Psoas muscle (tissue), 8 donors: ENCODE measurements at places on chromosomes 11 and 22. TPM values are rescaled to one million over a fixed set of nuclear protein-coding genes. Genes with fewer than 3 reads are reported as not detected.
A peak's percentile ranks its signal among the peaks of the same experiment; 100 is the strongest.

OR2AT4 gene
- total RNA-seq: not detected

CNGA4 gene
- total RNA-seq: not detected

HBB gene
- total RNA-seq: 67.5 TPM

DNA sequence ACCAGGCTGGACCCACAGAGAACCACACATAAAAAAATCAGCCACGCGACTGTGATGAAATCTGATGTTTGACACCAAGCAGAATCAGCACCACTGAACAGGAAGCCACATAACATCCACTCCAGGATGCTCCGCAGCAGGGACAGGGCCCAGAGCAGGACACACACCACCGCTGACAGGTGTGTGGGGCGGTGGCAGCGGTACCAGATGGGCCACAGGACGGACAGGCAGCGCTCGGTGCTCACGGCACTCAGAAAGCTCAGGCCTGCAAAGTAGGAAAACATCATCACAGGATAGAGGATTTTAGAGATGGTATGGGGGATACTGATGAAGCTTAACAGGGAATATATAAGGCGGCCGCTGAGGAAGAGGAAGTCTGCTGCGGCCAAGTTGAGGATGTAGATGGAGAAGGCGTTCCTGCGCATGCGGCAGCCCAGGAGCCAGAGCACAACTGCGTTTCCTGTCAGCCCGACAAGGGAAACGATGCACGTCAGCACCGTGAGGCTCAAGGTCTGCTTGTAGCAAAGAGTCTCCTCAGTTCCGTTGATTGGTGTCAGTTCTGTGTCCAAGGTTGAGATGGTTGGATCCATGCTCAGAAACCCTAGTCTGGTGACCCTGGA, 4.9 kb downstream of the MRGPRX1 start:
- no peak for DNase-seq

PEX16 gene
- total RNA-seq: 15.2 TPM

DNA sequence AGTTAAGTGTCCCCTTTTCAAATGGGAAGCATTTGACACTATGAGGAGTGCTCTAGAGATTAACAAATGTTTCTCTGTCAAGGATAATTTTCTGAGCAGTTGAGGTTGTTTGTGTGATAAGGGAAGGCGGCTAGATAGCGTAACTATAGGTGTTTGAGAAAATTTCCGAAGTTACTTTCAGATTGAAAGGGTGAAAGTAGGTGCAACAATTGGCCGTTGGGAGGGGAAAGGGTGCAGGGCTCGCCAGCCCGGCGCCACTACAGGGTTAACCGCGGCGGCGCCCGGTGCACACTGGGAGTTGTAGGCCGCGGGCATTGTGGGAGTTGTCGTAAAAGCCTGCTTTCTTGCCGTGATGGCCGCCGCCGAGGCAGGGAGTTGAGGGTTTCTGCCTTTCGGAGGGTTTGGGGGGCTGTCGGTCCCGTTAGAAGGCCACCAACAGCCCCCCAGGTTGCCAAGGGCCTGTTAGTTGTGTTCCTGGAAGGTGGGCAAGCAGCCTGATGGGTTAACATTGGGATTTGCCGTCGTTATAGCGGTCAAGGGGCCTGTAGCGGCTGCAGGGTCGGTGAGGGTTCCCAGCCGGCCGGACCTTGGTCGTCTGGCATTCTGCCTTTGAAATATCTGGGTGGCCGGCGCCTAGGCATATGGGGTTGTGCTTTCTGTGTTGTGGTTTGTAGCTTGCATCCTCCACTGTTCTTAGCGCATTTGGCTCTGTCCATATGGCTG, 36.5 kb upstream of the HSD17B12 start:
- DNase-seq: peak; percentile 92

- no peak for DNase-seq
Observed at GRCh38 chr11:125464270-125464662, 31.8 kb downstream of the FEZ1 start.

- DNase-seq: no peak
Observed at GRCh38 chr22:26367402-26368245, 61.4 kb upstream of the ASPHD2 start.

TRIM6 gene
- 0.78 TPM for total RNA-seq

- DNase-seq: no peak
Observed at GRCh38 chr11:61280883-61281580, 14.1 kb downstream of the VWCE start.

GRCh38 chr11:102385085-102386007, 38.3 kb downstream of the BIRC2 start:
- no peak for DNase-seq

CHRNA10 gene
- total RNA-seq: 1.4 TPM

GRCh38 chr11:93089474-93090102, 108.2 kb downstream of the SLC36A4 start:
- DNase-seq: no peak

DNA sequence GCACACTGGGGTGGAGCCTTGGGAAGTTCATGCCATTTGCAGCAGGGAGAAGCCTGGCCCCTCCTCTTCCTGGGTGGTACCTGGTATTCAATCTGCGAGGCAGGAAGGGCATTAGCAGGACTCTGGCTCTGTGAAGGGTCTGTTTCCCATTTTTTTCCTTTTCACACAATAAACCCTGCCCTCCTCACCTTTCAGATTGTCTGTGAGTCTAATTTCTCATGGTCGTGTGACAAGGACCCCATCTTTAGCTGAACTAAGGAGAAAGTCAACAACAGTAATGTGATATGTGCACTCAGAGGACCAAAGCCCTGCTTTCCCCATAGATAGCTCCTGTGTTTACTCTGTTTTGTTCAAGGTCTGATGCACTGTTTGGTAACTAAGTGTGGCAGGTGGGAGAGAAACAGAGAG, 26.6 kb upstream of the CASP4 start:
- no peak for DNase-seq

- no peak for DNase-seq
Observed at GRCh38 chr11:69705901-69706787, 2.3 kb upstream of the FGF19 start.

PTGDR2 gene
- 0.53 TPM for total RNA-seq

OR10V1 gene
- total RNA-seq: not detected

DNA sequence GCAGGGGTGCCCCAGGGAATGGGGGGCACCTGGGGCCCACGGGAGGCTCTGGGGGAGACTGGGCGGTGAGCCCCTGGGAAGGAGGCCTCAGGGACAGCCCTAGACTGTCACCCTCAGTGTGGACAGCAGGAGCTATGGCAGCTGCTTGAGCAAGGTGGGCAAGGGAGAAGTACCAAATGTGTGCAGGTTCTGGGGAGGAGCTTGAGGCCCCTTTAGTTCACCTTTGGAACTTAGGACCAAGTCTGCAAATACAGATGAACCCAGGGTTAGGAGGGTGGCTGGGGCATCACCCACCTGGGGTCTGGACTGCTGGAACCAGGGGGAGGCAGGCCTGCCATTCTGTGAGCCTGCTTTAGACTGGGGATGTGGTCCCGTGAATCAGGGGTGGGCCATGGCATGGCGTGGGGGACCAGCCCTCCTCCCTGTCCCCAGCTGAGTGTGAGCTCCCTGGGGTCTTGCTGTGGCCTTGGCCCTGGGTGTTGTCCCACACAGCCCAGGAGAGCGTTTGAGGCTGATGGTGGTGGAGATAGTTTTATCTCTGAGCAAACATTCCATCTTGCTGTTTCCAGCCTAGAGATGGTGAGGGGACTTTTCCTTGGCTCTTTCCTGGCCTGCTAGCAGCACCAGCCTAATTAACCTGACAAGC, 122.3 kb downstream of the KCNQ1 start:
- peak; percentile 34 for DNase-seq

DNA sequence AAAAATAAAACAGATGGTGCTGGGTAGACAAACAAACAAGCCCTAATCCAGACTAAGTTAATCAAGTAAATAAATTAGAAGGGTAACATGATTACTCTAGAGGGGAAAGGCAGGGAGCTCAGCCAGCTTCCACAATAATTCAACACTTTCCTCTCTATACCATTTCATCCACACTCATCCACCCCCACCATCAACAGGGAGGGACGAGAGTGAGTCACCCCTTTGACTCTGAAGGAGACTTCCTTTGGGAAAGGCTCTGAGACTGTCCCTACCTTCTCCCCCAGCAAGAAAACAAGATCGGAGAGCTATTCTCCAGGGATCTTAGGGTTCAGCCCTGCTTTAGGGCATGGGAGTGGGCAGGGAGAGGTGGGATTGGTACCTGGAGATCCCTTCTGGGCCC, 33.1 kb downstream of the TRIM66 start:
- DNase-seq: no peak

GRCh38 chr11:47257517-47258316, at the start of gene NR1H3:
NR1H3 (plus strand) TSS chr11:47257996; CDS start chr11:47259217, 1,221 bp downstream.
- peak; percentile 84 for DNase-seq

- no peak for DNase-seq
Observed at GRCh38 chr11:46099963-46100316, 21.3 kb downstream of the PHF21A start.

- no peak for DNase-seq
Observed at GRCh38 chr11:76379807-76380158, 1.1 kb downstream of the THAP12 start.

DNA sequence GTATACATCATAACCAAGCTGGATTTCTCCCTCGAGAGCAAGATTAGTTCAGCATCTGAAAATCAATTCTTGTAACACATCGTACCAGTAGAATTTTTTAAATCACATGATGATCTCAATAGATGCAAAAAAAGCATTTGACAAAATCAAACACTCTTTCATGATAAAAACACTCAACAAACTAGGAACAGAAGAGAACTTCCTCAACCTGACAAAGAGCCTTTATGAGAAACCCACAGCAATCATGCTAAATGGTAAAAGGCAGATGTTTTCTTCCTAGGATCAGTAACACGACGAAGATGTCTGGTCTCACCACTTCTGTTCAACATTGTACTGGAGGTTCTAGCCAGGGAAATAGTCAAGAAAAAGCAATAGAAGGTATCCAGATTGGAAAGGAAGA, 34.1 kb upstream of the TMPRSS4 start:
- no peak for DNase-seq

PHLDA2 gene
- total RNA-seq: 0.49 TPM

DNA sequence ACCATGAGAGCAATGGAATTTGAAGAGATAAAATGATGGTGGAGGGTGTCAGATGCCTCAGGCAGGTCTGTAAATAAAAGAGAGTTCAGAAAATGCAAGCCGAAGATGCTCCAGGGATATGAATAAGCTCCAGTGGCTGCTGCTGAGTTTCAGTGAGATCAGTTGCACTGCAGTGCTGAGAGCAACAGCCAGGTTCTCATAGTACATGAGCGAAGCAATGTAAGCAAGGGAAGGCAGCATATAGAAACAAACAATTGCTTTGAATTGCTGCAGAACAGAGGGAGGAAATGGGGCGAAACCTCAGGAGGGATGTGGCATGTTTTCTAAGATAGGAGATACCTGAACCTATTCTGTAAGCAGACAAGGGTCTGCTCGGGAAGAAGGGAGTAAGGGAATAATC, 369.5 kb downstream of the AASDHPPT start:
- no peak for DNase-seq

- DNase-seq: no peak
Observed at GRCh38 chr11:64419818-64420485, 61.0 kb downstream of the RPS6KA4 start.
